ENCODE measurements at places on chromosomes 7 and 10.

GRCh38 chr7:139909379-139910050 is 80.5 kb downstream of the TBXAS1 start:
- DNase-seq, result peak; percentile 96

GRCh38 chr7:93838966-93839365 is 51.6 kb downstream of the TFPI2 start:
- DNase-seq, result no peak

- DNase-seq, result no peak
Measured at GRCh38 chr7:106057962-106058927, 53.9 kb downstream of the SYPL1 start.

DNA sequence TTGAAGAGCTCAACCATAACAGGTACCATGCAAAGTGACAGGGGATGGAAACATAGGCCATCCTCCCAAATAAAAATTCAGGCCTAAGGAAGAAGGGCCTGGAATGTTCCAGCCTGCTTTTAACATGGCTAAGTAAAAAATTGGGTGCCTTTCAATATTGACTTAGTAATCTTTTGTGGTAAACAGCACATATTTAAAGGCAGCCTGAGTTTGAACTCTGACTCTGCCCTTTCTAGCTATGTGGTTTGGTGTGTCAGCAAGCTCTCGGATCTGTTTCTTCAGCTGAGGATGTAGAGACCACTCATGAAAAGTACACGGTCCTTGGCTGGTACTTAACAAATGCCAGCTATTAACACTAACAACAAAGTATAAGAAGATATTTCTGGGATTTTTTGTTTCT is 191.8 kb upstream of the CDCA7L start:
- no peak for DNase-seq

GRCh38 chr7:114242992-114243507 is 171.6 kb upstream of the FOXP2 start:
- DNase-seq, result no peak

DNA sequence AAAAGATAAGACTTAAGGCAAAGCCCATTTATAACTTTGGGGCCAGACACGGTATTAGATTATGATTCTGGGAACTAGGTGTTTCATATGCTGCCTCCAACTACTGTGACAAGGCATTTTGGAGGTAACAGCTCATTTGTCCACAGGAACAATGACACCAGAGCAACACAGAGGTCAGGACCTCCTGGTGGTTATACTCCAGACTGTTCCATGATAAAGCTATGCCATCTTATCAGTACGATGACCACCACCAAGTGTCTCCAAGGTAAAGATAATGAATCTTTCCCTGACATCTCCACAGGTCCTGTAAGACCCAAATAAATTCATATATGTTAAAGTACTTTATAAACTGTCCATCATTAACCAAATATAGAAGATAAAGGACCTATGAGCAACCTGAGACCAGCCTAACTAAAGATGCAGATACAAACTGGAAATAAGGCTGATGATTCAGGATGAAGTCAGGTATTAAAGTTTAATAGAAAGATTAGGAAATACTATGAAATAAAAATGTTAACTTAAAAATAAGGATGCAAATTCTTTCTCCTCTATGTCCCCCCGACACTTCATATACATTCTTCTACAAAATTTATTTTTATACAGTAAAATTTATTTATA is 26.2 kb downstream of the CUL2 start:
- DNase-seq, result no peak
